ENCODE measurements at places on chromosomes 12 and 14.

DNA sequence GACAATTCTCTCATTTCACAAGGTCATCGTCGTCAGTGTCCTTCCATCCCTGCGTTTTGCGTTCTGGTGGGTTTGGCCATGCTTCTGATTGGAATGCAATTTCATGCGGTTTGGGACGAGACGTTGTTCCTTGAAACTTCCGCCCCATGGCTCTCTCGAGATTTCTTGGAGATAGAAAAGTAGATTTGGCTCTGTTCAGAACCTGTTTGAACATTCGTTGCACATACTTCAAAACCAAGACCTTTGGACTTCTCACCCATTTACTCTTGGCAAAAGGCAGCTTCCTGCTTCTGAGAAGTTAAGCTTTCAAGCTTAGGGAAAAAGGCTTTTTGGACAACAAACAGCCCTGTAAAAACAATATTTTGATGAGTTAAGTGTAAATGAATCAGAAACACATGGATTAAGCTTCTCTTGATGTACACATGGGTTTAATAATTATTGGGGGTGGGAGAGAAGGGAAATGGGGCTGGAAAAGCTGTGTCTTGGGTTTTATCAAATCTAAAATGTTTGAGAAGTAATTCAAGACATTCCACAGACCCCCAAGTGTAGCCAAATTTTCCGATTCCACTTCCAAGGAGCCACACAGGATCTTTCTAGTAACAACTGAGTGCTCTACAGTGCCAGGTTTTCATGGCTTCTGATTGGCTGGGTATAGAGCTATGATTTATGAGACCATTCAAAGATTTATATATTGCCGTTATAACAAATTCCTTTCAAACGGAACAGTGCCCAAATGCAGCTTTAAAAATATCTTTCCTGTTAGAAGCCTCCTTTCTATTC, 467.2 kb downstream of the MED13L start:
- no peak for DNase-seq

DNA sequence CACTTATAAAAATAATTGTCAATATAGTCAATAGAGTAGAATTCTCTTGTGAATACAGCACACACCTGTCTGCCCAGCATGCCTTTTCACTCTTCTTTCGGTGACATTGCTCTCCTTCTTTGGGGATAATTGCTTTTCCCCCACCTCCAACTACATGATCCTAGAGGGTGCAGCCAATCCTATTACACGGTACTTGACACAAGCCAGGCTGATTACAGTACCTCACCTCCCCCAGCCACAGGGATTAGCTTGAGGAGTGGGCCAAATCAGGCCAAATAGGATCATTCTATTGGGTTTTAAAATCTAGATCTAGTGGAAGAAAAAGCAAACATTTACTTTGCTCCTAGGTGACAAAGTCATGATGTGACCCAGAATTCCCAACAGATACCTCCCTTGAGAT, 16.8 kb upstream of the NFYB start:
- no peak for DNase-seq

GRCh38 chr12:26198742-26199141, 3.4 kb downstream of the SSPN start:
- DNase-seq, result no peak

GRCh38 chr14:23056956-23057756, at the start of gene CDH24:
TSS of gene CDH24 (minus strand) at chr14:23057520. CDS start at chr14:23055733, 1,787 bp downstream.
- no peak for DNase-seq

DNA sequence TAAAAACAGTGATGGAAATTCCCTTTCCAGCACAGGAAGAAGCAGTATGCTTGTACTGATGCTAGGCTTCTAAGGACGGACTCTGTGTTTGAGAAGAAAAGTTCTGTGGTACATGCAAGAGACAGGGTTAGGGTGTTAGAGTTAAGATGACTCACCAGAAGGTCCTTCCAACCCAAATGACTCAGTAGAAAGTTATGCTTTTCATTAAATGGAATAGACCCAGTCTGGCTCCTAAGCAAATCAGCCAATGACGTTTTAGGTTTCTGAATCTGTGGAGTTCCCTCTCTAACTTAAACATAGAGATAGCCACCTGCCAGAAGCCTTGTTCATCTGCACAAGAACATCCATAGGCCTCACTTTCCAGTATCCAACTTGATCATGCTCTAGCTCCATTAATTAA, 5.7 kb downstream of the PTHLH start:
- DNase-seq, result no peak

GRCh38 chr14:92988786-92989755, 66.1 kb downstream of the CHGA start:
- no peak for DNase-seq

- peak; percentile 91 for DNase-seq
Observed at GRCh38 chr14:24146453-24146977, at the start of gene PSME2. TSS of gene PSME2 (minus strand) at chr14:24146610. CDS start at chr14:24146581, 29 bp downstream.

- no peak for DNase-seq
Observed at GRCh38 chr12:19916196-19916753, 452.1 kb upstream of the PDE3A start.

DNA sequence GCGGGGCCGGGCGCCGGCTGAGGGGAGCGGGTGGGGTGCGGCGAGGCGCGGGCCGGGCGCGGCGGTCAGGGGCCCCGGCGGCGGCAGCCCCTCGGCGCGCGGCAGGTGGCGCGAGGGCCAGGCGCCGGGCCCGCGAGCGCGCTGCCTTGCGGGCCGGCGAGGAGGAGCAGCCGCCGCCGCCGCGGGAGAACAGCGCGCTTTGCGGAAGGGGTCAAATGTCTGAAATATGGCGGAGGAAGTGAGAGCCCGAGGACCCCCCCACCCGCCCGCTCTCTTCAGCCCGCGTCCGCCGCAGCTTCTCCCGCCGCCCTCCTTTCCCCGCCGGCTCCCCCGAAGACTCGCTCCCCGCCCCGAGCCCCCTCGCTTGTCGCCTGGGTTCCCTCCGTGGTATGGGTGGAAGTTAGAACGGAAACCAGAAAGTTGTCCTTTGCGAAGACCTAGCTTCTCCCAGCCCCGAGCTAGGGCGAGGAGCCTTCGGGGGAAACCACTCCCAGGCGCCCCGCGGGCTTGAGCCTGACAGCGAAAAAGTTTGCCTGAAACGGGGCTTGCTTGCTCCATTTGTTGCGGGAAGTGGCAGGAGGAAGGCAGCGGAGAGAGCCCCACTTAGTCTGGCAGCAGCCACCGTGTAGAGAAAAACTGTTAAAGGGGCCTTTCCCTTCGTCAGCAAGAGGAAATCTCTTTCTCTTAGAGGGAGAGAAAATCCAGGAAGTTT, 551 bp downstream of the RAP1B start:
- DNase-seq, result peak; percentile 51

DNA sequence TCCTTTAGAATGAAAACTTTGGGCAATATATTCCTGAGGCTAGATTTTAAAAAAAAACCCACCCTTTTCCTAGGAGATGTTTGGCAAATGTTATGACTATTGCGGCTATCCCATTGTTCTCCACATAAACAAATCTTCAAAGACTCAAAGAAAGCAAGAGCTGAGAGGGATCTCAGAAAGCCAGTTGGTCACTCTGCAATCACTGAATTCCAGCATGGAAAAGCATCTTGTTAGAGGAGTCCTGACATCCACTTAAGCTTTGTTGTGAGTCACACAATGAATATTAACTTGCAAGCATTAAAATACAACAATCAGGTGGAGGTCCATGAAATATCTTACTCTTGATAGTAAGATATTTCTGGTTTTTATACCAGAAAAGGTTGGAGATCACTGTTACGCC, 11.0 kb upstream of the PTPRB start:
- DNase-seq, result no peak

DNA sequence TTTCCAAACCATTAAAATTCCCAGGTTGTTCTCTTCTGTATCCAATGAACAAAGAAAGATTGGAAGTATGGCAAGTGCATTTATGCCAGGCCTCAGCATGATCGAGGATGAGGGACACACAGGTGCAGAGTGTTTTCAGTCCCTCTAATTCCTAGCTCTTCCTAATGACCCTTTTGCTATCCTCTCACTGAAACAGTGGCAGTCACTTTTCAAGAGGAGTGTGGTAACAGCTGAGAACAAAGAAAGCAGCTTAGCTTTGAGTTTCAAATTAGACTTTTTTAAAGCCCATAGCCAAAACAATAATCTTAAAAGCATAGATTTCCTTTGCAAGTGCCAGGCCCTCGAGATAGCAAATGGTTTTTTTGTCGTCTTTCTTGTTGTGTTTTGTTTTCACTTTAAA, 110.8 kb downstream of the KCNH5 start:
- DNase-seq, result no peak

DNA sequence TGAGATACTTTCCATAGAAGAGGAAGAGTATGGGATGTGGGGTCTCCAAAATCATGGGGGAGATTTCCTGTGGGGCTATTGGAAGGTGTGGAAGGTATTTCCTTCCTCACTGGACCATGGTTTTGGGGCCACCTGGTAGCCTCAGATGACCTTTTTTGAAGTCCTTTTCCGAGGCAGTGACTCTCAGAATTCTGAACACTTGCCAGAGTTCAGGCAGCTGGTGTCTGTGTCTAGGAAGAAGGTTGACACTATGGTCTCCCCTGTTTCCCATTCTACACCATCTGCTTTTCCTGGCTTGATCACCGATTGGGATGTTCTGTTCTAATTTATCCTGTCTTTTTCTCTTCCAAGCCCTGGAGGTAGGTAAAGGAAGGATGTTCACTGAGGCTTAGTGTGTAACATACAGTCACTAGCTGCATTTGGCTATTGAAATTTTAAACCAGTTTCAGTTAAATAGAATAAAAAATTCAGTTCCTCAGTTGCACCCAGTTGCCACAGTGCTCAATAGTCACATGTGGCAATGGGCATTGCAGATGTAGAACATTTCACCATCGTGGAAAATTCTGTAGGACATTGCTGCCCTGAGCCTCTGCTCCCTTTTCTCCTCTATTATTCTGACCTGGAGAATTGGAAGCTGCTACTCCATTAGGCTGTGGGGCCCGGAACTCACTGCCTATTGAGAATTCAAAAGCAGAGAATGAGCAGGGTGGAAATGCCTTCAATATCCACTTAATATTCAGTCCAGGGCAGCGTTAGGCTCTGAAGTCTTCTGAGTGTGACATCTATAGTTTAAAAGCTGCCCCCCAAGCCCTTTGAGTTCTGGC, 11.0 kb upstream of the PLEKHG3 start:
- no peak for DNase-seq

DNA sequence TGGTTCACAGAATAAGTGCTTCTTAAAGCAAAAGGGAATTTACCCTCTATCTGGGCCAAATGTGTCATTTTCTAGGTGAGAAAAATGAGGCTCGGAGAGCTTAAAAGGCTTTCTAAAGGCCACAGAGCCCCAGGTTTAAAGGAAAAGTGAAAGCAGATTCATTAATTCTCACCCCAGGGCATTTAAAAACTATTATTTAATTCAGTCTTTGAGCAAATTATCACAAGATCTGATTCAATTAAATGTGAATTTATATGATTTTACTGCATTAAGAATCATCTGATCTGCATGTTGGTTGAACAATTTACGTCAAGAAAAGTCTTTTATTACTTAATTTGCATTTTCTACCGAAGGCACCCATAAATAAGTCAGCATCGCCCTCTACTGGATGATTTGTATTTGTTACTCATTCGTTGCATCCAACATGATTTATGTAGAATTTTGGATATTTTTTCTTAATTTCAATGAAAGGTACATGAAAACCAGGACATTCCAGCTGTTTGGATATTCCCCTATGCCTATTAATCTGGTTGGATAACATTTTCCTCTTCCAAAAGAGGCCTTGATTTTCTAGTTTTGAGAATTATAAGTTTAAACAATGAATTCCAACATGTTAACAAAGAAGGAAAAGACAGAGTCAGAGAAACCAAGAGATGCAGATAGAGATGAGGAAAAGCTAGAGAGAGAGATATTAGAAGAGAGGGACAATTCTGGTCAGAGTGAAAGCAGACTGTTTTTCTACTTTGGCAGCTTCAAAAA, 19.1 kb upstream of the DHRS7 start:
- peak; percentile 74 for DNase-seq

DNA sequence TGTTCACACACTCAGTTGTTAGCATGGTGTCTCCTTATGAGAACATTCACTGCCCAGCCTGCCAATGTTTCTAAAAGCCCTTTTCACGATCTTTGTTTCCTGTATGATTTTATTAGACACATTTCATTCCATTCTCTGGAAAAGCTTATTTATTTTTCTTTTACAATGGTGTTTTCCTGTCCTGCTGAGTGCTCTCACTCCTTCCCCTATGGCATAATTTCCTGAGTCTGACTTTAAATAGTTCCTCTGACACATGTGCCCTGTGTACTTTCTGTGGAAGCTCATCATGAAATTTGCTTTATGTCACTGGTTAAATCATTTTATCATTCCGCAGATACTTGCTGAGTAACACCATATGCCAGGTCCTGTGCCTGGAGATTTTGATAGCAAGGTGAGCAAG, 612.0 kb downstream of the FLRT2 start:
- no peak for DNase-seq

DNA sequence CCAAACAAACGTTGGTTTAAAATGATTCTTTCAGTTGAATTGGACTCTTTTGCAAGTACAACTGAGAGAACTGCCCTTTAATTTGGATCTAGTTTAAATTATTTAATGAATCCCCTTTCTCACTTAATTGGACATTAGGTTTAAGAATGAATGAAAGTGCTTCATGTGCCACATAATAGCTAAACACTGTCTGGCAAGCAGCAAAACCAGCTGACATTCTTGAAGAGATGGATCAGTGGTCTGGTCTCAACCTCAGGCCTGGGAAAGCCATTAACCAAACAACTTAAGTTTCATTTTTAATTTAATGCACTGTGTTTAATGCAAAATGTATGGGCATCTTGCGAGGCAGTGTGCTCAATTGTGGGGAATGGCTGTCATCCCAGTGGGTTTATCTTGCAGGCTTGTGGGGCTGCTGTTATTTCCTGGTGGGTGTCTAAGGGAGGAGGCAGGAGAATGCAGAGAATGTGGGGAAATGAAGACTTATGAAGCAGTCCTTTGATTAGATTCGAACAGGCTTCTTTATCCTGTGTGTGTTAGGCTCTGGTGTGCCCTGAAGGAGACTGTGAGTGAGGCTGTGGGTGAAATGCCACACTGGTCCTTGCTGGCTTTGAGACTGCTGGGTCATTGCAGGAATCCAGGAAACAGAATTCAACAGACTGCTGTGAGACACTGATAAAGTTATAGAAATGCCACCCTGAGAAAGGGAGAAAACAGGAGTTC, 144.1 kb upstream of the PELI2 start:
- DNase-seq, result no peak

DNA sequence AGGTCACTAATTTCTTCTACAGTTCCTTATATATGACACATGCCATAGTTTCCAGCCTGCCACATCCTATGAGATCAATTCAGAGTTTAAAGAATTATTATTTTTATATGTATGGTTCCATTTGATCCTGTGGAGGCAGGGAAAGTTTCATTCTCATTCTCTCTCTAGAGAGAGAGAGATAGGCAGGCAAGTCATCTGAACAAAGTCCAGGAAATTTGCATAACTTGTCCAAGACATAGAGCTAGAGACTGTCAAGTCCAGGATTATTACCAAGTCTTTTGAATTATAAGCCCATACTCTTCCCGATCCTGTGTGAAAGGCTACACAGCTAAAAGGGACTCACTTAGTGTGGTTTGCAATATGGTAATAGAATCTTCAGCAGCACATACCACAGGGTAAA, 215.3 kb downstream of the SSPN start:
- no peak for DNase-seq

GRCh38 chr14:89378119-89378518, 38.9 kb downstream of the FOXN3 start:
- no peak for DNase-seq
